ENCODE measurements at places on chromosomes 2 and 18.

DNA sequence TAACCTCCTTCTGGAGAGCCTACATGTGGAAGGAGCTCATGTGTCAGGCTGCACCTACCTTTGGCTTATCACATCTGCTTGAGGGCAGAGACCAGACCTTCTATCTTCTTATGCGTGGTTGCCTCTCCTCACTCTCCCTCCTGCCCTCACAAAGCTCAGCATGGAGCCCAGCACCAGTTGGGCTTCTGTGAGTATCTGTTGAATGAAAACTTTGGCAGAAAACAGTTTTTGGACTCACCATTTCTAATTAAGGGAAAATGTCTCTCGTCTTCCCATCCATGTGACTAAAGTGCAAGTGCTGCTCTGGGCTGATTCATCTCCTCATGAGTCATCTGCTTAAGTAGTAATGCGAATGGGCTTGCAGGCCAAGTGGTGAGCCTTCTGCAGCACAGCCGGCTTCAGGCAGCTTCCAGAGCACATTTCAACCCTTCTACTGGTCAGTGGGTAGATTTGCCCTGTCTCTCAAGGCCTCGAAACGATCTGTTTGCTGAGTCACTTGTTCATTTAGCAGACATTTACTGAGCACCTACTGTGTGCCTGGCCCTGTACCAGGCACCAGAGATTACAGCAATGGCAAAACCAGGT is 102.6 kb downstream of the VSNL1 start:
- peak; percentile 31 for DNase-seq

DNA sequence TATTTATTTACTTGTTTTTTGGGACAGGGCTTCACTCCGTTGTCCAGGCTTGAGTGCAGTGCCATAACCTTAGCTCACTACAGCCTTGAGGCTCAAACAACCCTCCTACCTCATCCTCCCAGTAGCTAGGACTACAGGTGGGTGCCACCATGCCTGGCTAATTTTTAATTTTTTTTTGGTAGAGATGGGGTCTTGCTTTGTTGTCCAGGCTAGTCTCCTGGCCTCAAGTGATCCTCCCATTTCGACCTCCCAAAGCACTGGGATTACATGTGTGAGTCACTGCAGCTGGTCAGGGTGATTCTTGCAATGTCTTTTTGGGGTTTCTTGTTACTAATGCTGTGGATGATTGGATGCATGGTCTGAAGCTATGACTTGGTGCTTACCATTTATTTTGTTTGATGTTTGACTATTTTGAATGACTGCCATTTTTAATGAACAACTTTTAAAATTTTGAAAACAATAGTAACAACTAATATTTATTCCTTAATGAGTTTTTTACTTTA is 6.5 kb downstream of the CERS6 start:
- no peak for DNase-seq

DNA sequence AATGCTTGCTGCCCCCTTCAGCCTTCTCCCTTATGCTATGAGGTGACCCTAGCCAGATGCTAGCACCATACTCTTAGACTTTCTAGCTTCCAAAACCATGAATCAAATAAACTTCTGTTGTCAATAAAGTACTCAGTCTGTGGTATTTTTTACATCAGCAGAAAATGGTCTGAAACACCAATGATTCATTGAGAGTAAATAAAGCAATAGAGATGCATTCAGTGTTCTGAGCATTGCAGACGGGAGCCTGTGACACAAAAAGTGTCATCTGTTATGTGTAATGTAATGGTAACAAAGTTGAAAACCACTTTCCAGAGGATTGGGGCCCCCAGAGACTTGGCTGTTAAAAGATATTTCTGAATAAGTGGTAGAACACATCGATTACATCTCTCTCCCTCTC is 758.0 kb upstream of the NRXN1 start:
- no peak for DNase-seq

DNA sequence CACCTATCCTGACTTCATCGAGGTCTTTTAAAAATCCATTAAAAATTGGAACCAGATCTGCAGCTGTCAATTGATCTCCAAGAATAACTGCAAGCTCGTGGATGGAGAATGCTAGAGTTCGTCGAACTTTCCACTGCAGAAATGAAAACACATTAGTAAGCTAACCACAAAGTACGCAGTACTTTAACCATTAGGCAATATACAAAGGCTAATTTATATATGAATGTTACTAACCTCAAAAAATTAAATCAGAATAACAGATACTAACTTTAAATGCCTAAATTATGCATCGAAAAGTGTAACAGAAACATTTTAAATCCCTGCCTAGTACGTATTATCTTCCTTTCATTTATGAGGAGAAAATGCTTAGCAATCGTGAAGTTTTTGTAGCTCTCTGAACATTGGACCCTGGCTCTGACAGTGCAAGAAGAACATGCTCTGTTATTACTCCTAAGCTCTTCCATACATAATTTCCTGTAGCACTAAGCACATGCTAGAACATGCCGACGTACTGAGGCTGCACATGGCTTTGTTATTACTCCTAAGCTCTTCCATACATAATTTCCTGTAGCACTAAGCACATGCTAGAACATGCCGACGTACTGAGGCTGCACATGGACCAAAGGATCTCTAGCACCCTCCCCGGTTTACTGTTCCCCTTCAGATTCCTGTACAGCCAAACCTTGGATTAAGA is 57.0 kb downstream of the PPP4R1 start:
- no peak for DNase-seq

DNA sequence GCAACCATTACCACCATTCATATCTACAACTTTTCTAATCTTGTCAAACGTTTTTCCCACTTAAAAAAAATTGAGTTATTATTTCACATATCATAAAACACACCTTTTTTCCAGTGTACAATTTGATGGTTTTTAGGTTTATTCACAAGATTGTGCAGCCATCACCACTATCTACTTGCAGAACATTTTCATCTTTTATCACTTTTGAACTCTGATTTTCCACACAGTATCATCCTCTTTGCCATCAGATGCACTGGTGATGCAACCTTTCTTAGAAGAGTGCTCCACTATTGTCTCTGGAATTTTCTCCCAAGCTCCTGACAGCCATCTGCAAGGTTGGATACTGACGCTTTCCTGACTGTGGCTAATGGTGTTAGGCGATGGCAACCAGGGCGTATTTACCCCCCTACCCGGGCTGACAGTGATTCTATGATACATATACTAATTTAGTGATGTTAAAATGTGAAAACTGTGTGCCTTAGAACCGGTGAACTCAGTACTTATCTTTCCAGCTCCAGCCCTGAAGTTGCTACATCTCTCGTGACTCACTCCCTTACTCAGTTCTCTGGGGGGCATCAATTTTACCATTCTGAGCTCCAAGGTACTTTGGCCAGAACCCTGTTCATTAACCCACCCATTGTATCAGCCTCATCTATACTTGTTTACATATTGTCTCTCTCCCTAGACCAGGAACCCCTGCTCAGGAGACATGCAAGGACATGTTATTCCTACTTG is 105.4 kb upstream of the SPRED2 start:
- DNase-seq = no peak

- no peak for DNase-seq
These were observed 221.6 kb downstream of the VAPA start for GRCh38 chr18:10135302-10135926.

- DNase-seq = no peak
These were observed 42.2 kb upstream of the FAM117B start for GRCh38 chr2:202592566-202592965.

DNA sequence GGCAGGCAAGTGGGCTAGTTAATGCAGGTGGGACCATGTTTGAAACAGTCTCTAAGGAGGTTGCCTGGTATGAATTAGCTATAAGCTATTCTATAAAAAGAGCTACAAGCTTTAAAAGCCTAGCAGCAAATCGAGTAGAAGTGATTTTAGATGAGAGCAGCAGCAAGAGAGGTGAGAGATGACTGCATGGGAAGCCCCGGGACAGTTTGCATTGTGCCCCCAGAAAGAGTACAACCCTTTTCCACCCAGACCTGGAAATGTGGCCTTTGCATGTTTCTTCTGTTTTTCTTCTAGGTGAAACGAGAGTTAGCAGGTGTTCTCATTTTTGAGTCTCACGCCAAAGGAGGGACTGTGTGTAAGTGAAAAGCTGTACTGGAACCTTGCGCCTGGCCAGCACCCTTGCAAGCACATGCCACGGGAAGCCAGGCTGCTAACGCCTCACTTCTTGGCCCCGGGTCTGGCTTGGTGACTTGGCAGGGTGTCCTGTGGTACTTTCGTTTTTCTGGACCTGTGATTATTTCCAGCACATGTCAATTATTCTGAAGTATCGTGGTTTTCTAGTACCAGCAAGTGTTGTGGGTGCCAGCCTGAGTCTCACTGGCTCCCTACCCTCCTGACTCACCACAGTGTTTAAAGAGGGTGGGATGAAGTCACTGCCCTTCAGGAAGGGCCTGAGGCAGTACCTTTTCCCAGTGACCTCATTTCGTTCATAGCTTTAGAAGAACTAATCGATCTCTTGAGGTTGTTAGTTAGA is 90.3 kb upstream of the MAP3K20 start:
- no peak for DNase-seq

GRCh38 chr18:68662754-68663153 is 52.2 kb downstream of the TMX3 start:
- no peak for DNase-seq

DNA sequence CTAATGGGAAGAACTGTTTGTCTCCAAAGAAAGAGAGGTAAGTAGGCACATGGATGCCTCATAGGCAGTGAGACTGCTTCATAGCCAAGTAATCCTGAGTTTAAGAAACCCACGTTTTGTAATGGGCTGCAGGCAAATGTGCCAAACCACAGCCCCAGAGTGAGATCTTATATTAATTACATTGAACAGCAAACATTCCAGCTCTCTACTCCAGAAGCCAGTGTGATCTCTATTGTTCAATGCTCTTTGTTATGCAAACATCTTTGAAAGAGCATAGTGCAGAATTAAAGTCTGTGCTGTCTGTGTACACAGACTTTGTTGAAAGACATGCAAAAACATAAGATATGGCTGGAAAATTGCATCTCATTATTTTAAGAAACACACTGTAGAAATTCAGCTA is 720.8 kb upstream of the REG3G start:
- DNase-seq = no peak

DNA sequence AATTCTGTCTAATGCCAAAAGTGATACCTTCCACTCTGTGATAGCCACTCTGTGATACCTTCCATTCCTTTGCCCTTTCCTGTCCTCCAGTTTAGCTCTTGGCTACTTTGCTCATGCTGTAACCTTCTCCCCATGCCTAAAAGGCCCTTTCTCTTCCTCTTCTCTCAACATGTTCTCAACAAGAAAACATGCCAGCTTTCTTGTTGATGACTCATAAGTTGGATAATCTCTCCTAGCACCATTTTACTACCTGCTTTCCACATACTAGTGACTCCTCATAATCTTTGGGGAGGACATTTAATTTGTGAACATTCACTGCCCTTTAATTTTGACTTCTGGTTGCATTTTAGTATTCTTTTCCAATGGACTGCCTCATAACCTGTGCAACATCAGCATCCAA is 55.9 kb upstream of the NT5C1B start:
- no peak for DNase-seq

DNA sequence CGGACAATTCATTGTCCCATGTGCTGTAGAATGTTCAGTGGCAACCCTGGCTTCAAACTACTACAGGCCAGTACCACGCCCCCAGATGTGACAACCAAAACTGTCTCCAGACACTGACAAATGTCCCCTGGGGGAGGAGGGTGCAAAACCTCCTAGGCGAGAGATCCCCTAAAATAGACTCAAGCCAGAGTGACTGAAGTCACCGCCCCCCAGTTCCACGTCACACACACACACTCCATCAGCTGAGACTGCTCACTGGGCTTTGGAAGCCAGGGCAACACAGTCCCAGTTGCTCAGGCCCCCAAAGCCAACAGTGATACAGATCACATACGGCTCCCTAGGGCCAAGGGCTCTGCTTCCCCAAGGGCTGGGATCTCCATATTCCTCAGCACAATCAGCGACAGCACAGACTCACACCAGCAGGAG is 19.1 kb downstream of the HDAC4 start:
- DNase-seq = no peak

DNA sequence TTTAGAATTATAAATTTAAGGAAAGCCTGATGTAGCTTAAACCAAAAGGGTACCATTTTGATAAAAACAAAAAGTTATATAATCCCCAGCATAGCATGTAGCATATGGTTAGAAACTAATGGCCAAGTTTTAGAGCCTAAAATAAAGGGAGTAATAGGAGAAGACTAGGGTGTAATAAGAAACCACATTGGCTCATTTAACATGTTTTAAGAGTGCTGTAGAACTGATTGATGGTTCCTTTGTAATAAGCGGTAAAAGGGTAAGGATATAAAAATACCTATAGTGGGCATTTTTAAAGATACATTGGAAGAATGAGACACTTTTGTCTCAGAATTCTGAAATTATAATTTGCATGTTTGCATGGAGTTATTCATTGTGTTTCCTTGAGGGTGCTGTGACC is 1.9 kb downstream of the PSMA8 start:
- no peak for DNase-seq

- DNase-seq = no peak
These were observed 25.1 kb upstream of the PRLH start for GRCh38 chr2:237541243-237541642.

GRCh38 chr18:25587545-25587944 is 235.6 kb upstream of the ZNF521 start:
- DNase-seq = no peak

GRCh38 chr2:70141902-70142589 is 48.8 kb downstream of the C2orf42 start:
- peak; percentile 63 for DNase-seq

GRCh38 chr2:86617153-86617552 is 6.5 kb downstream of the RNF103 start:
- no peak for DNase-seq

GRCh38 chr2:42297322-42297936 is 63.6 kb downstream of the COX7A2L start:
- DNase-seq = no peak

- DNase-seq = no peak
These were observed 6.2 kb upstream of the MCM6 start for GRCh38 chr2:135882415-135882814.

All from anterior cingulate cortex (tissue), 58 donors.